8988T (cell line): ENCODE measurements at places on chromosomes 2 and 18.

DNA sequence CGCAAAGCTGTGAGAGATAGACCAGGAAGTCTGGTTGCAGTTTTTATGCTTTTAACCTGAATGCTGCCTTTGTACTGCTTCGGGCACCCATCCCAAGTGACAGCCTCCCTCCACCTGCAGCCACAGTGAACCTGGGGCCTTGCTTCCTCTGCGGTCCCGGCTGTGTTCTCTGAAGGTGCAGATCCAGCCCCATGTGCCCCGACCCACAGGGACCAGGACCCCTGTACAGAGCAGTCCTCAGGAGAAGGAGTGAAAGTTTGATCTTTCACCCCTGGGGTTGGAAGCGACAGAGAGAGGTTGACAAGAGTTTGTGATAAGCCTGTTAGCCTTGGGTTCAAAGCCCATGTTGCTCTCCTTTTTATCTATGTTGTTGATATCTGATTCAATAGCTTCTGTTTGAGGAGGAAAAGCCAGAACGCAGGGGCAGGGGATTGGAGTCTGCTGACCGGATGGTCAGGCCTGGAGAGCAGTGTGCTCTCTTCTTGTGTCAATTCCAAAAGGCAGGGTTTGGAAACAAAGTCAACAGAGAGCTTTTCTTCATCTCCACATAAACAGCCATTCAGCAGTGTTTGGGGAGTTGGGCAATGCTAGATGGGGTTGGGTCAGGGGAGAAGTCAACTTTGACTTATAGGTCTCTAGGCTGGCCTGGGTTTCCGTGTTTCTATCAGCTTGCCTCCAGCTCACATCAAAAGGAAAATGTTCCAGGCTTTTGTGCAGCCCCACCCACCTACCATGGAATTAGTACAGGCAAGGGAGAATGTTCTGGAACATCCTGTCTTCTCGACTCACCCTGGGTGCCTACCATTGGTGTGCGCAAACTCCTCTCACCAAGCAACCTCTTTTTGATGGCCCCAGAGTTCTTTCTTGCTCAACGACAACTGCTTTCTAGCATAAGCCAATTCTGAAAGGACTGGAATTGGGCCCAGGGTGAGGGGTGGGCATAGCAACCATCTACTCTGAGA lies 214.9 kb downstream of the ALPK2 start:
- DNase-seq: no peak

- DNase-seq: no peak
These were observed 32.7 kb upstream of the AGFG1 start for GRCh38 chr2:227439214-227439613.

- DNase-seq: no peak
These were observed 37.4 kb downstream of the CHN1 start for GRCh38 chr2:174967691-174968260.

DNA sequence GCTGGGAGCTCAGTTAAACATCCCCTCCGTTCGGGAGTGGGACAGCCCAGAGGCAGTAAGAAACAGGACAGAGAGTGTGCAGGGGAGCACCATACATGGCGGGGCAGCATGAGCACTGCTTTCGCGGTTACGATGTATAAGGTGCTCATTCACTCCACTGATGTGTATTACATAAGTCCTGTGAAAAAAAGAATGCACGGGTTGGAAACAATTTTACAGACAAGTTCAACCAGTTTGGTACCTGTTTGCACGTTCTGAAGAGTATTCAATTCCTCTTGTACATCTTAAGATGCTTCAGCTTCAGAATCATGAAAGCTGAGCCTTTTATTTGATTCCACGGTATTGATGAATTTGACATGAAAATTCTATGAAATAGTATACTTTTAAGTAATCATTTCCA lies 97.8 kb upstream of the NETO1 start:
- DNase-seq: no peak

DNA sequence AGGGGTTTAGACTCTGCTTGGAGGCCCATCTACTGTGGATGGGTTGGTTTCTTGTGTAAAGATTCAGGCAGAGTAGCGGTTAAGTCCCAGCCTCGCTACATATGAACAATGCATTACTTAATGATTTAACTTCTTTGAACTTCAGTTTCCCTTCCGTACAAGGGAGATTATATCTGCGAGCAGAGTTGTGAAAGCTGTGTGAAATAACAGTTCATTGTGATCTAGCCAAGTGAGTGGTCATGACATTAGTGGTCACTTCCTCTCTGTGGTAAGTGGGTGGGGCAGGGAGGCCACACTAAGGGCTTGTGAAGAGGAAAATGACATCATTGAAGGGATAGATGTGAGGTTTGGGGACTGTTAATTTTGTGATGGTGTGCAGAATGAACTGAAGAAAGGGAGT lies 14.1 kb upstream of the MEX3C start:
- DNase-seq: no peak

- DNase-seq: no peak
These were observed 53.9 kb downstream of the MSH2 start for GRCh38 chr2:47456851-47457250.

GRCh38 chr2:73114273-73114867 lies 1.6 kb upstream of the RAB11FIP5 start:
- no peak for DNase-seq
